Anterior cingulate cortex (tissue), 58 donors: ENCODE measurements at places on chromosomes 5 and 9.

DNA sequence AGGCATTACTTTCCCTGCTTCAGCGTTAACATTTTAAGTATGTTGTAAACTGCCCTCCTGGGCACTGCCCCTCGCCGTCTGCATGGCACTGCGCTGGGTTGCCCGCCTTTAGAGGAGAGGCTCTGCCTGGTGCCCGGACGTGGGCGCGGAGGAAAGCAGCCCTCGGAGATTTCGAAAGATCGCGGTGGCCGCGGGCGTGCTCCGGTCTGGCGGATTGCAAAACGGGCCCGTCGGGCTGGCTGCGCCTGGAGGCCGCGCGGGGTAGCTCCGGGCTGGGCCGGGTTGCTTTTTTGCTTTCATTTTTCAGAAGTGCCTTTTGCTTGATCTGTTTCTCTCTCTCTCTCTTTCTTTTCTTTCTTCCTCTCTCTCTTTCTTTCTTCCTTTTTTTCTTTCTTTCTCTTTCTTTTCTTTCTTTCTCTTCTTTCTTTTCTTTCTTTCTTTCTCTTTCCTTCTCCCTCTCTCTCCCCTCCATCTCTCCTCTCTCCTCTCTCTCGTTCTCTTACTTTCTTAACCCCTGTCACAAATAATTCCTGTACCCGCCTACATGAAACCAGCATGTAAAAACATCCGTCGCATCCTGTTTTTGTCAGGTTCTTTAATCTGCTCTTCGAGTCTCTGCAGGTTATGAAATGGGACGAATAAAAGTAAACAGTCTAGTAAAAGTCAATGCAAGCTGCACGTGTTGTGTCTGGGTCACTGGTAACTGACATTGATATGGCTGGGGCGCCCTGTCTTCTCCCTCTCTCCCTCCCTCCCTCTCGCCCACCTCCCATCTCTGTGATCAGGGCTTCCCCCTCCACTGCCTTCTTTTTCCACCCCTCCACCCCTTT is 1.7 kb downstream of the FST start:
- no peak for DNase-seq

DNA sequence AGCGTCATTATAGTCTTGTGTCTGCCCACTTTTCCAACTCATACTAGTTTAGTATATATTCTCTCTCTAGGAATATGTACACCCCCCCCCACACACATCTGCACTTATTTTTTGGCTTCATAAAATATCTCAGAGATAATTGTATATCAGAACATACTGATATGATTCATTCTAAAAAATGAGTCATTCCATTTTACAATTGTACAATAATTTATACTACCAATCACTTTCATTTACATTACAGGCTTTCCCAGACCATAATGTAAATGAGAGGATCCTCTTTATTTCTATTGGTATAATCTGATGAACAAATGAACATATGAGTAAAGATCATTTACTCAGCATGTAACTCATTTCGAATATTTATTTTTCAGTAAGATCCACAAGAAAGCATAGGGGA is 1842.9 kb upstream of the C9orf72 start:
- DNase-seq = no peak

DNA sequence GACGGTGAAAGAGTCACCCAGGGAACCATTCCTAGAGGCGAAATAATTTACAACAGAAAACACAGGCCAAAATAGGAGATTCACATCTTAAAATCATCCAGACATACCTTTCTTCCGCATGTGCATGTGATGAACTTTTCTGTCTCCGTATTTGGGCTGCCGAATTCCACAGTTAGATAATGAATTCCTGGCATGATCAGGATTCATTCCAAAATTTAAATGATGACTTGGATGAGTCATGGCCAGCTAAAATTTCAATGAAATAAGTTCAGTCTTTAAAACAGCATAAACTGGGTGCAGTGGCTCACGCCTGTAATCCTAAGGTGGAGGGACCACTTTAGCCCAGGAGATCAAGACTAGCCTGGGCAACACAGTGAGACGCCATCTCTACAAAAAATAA is 82.7 kb downstream of the DROSHA start:
- no peak for DNase-seq

- no peak for DNase-seq
Observed at GRCh38 chr5:180799194-180799593, 3.4 kb downstream of the MGAT1 start.

- no peak for DNase-seq
Observed at GRCh38 chr9:4030751-4031150, 269.1 kb downstream of the GLIS3 start.

DNA sequence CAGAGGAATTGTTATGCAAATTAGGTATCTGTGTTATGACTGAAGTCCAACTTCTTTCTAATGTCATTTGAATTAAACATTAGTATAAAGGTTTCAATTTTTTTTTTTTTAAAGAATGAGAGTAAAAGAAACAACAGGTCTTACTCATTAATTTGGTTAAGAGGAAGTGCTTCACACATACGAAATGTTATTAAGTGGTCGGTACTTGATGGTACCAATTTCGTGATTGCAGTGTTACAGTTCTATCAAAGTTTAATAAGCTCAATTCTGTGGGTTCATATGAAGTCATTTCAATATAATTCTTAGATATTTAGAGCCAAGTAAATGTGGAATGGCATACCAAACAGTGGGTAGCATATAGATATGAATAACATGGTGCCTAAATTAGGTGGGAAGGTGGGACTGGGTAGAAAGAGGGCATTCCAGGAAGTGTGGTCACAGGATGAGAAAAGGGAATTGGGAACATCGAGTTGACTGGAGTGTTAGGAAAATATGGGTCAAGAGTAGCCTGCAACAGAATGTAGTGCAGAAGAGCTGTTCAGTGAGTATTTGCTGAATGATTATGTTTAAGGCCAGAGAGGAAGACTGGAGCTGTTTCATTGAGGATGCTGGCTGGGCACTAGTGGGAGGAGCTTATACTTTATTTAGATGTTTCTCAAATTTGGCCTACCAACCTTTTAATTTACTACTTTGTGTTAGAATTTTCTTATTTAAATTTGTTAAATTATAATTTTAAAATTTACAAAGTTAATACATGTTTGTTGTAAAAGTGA is 34.1 kb upstream of the DHFR start:
- DNase-seq = no peak

GRCh38 chr5:76583163-76584047 is 39.8 kb downstream of the F2RL2 start:
- no peak for DNase-seq

GRCh38 chr5:53009816-53010215 is 20.7 kb downstream of the ITGA2 start:
- no peak for DNase-seq

DNA sequence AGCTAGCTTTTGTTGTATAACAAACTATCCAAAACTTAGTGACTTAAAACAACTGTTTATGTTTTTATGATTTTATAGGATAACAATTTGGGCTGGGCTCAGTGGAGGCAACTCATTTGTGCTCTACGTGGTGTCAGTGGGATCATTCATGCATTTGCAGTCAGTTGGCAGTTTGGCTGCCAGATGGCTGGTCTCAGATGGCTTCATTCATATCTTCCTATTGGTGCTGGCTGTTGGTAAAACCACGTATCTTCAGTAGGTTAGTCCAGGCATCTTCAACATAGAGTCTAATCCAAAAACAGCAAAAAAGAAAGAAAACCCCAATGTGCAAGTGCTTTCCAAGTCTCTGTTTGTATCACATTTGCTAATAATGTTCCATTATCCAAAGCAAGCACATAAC is 51.7 kb upstream of the RIC1 start:
- no peak for DNase-seq

GRCh38 chr5:152634586-152634985 is 229.5 kb upstream of the NMUR2 start:
- DNase-seq = no peak

- peak; percentile 59 for DNase-seq
Observed at GRCh38 chr9:37430841-37431597, 8.5 kb downstream of the GRHPR start.

- no peak for DNase-seq
Observed at GRCh38 chr5:22567983-22568382, 285.2 kb downstream of the CDH12 start.

- DNase-seq = no peak
Observed at GRCh38 chr5:143124593-143124992, 278.9 kb downstream of the NR3C1 start.

DNA sequence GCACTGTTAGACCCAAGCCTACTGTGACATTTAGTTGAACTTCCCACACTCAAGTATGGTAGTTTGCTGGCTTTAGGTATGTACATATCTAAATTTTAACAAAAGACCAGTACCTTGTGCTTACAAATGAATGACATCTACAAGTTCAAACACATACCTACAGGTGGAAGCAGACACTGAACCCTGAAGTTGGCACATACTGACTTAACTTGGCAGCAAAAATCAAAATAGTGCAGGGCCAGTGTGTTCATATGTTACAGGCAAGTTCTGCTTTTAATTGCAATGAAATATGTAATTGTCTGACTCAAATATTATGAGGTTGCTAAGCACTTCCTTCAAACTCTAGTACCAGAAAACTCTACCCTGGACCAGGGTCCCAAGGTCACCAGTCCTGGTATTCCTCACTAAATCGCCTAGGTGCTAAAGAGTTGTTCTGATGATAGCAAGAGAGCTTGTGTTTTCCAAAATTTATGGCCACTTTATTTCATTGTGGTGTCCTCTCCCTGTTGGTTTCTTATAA is 77.4 kb downstream of the MEGF10 start:
- no peak for DNase-seq

- DNase-seq = no peak
Observed at GRCh38 chr9:4229252-4229651, 70.6 kb downstream of the GLIS3 start.

- DNase-seq = no peak
Observed at GRCh38 chr9:129473523-129474244, 147.2 kb downstream of the C9orf50 start.

DNA sequence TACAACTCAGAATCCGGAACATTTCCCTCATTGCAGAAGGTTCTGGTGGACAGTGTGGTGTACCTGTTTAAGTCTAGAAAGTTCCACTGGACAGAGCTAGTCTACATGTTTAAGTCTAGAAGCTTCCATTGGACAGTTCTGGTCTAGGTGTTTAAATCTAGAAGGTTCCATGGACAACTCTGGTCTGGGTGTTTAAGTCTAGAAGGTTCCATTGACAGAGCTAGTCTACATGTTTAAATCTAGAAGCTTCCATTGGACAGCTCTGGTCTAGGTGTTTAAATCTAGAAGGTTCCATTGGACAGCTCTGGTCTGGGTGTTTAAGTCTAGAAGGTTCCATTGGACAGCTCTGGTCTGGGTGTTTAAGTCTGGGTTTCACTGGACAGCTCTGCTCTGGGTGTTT is 25.0 kb downstream of the CCDC187 start:
- DNase-seq = no peak

DNA sequence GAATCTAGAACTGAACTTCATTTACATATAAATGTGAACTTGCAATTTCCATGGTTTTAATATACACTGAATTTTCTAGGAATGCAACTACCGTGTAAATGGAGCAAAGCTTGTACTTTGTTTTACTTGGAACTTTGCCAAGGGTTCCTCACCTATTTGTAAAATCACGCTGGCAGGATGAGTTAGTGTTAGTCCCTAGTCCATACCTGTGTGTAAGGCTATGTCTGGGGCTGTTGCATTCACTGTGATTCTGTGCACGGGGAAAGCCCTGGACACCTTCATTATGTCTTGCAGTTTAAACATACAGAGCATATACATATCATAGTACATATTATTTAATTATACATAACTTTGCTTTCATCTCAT is 119.9 kb downstream of the PAX5 start:
- DNase-seq = no peak

- DNase-seq = no peak
Observed at GRCh38 chr5:159211729-159212174, 2.4 kb upstream of the RNF145 start.

GRCh38 chr5:114957384-114957783 is 212.3 kb downstream of the TRIM36 start:
- DNase-seq = peak; percentile 73

DNA sequence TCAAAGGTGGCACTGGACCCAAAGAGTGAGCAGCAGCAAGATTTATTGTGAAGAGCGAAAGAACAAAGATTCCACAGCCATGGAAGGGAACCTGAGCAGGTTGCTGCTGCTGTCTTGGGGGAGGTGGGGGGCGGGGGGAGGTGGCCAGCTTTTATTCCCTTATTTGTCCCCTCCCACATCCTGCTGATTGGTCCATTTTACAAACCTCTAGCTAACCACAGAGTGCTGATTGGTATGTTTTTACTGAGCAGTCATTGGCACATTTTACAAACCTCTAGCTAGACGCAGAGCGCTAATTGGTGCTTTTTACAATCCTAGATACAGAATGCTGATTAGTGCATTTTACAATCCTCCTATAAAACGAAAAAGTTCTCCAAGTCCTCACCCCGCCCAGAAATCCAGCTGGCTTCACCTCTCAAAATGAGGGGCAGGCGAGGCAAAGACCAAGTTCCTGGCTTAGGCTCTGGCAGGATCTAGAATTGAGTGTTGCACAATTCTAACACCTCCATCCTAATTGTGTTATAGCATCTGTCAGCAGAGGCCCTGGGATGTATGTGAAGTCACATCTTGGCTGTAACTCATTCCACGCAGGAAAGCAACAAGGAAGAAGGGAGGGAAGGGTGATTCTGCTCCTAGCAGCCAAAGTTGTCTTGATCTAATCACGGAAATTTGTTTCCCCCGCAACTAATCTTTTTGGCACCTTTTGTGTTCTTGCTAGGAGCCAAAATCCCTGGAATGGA is 34.3 kb downstream of the ROR2 start:
- no peak for DNase-seq

DNA sequence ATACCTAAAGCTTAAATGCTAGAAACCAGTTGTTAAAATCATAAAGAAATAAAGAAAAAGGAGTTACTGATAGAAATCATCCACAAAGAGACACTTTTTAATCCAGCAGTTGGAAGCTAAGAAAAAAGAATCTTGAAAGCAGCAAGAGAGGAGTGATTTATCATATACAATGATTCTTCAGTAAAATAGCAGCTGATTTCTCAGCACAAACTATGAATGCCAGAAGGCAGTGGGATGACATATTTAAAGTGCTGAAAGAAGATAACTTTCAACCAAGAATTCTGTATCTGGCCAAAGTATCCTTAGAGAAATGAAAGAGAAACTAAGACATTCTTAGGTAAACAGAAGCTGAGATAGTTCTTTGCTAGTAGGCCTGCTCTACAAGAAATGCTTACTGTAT is 366.0 kb downstream of the HTR1A start:
- DNase-seq = no peak

GRCh38 chr9:137028263-137029057 is 423 bp upstream of the ABCA2 start:
- DNase-seq = peak; percentile 68

DNA sequence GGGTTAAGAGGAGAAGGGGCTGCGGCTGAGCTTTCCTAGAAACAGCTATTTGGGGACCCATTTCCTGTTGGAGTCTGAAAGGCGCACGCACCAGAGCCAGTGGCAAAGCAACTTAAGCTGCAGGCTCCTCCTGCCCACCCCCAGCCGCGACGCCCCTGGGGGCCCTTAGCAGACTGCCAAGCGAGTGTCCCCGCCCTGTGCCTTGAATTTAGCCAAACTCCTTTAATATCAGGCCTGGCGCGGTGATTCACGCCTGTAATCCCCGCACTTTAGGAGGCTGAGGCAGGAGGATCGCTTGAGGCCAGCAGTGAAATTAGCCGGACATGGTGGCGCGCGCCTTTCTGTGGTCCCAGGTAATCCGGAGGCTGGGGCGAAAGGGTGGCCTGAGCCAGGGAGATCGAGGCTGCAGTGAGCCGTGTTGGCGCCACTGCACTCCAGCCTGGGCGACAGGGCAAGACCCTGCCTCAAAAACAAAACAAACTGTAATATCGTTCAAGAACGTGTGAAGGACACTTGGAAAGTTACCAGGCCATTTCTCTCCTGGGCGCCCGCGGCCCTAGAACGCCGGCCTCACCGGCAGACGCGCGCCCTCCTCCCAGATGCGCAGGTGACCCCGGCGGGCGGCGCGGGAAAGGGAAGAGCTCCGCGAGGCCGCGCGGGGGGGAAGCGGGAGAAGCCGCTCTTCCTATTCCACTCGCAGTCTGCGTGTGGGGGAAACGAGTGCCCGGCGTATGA is 1.0 kb upstream of the F2R start:
- DNase-seq = no peak
